ENCODE measurements at places on chromosomes 2 and 18.
A peak's percentile ranks its signal among the peaks of the same experiment; 100 is the strongest.

- no peak for DNase-seq
Observed at GRCh38 chr2:150051004-150051403, 436.5 kb downstream of the RND3 start.

GRCh38 chr18:56470406-56471351 is 167.7 kb downstream of the TXNL1 start:
- DNase-seq = no peak

DNA sequence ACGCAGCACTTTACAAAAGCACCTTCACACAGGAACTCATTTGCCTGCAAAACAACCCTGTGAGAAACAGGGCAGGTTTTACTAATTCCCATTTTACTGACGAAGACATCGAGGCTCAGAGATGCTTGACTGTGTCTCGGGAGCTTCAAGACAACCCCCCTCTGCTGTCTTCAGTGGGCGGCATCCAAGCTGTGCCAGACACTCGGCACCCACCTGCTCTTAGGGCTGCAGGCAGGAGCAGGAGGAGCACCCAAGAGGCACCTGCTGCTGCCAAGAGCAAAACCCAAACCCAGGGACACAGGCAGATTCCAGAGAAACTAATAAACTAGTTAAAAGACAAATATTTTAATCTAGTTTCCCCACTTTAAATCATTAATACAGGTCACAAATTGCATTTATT is 67.9 kb downstream of the PPP4R1 start:
- DNase-seq = no peak

- no peak for DNase-seq
Observed at GRCh38 chr2:236928380-236929037, 157.2 kb upstream of the COPS8 start.

DNA sequence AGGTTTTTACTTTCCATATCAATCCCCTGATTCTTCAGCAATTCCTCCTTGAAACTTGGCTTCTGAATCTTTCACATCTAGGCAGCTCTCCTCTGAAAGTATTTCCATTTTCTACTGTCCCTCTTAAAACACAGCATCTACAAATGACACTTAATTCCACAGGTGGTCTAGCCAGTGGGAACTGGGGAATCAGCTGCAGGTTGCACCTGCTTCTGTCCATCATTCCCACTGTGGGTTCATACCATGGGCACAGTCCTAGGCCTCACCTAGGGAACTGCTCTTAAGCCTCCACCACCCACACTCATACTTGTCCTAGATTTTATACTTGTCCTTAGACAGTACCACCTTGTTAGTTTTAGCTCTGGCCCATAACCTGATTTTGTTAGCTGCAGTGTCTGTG is 2.2 kb downstream of the LOXL3 start:
- DNase-seq = no peak

DNA sequence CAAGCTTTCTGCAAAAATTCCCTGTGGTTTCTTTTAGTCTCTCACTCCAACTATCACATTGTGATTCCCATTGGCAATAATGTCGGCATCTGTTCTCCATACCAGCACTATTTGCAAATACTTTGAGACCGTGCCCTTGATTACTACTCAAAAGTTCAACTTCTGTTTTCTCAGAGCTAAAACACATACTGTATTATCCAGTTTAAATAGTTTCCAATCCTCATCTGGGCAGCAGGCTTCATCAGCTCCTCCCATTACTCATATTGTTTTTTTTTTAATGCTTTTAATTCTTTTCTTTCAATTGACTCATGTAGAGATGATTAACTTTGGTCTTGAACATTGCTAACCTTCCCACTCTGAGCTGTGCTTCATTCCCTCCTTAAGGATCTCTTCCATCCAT is 135.8 kb downstream of the METTL8 start:
- no peak for DNase-seq

GRCh38 chr18:3683483-3683882 is 233.5 kb downstream of the TGIF1 start:
- DNase-seq = no peak

DNA sequence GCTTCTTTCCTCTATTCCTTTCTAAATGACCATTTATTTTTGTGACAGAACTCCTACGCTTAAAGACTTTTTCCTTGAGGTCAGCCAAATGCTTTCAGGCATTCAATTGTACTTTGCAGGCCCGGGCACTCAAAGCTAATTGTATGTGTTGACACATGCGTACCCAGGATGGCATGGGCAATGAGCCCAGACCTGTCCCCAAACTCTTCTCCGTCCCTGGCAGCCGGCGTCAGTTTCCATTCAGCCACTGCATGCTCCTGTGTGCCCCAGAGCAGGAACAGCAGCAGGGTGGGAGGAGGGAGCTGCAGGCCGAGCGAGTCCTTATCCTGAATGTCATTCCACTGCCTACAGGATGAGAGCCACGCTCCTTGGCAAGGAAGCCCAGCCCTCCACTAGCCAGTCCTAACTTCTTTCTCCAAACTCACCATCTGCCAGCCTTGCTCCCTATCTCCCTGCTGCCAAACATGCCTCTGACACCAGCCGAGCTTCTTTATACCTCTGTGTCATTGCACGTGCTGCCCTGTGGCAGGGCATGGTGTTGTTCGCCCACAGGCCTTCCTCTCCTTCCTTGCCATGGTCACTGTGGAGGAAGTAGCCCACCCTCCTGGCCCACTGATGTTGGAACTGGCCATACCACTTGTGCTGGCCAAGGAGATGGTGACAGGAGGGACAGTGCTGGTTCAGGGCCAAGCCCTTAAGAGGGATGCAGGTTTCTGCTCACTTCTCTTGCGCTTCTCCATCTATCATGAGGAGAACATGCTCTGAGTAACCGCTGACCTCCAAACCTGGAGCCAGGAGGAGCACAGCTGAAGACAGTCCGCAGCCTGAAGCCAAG is 116.9 kb upstream of the FHL2 start:
- DNase-seq = no peak

GRCh38 chr18:58726671-58727070 is 55.4 kb downstream of the MALT1 start:
- no peak for DNase-seq

GRCh38 chr2:189168856-189169499 is 10.6 kb downstream of the COL5A2 start:
- no peak for DNase-seq

GRCh38 chr2:234588054-234588430 is 91.2 kb upstream of the ARL4C start:
- DNase-seq = no peak

- no peak for DNase-seq
Observed at GRCh38 chr2:175726223-175726622, 275.8 kb downstream of the LNPK start.

- no peak for DNase-seq
Observed at GRCh38 chr2:20299113-20299512, 51.5 kb downstream of the PUM2 start.

DNA sequence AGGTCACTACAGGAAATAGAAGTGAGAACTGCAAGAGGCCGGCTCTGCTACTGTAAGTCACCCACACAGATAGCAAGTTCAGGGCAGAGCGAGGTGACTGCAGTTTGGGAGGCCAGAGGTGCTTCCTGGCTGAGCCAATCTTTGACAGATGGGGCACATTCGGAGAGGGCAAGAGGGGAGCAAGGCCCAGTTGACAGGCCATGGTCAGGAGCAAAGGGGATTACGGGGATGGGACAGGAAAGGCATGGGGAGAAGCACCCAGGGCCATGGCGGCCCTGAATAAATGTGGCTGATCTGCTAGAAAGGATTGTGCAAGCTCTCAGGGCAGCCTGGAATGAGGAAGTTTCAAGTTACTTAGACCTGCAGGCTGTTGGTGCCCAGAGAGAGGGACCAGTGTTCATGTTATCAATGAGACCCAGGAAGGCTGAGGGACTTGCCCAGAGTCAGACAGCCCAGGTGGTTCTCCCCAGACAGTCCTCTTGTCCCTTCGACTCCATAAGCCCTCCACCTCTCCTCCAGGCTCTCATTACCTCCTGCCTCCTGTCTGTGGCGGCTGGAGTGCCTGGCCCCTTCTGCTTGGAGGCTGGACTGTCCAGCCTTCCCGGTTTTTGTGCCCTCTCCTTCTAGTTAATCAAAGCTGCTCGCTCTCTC is 123.3 kb downstream of the CTIF start:
- DNase-seq = no peak

- no peak for DNase-seq
Observed at GRCh38 chr2:168775837-168776236, 26.6 kb upstream of the NOSTRIN start.

DNA sequence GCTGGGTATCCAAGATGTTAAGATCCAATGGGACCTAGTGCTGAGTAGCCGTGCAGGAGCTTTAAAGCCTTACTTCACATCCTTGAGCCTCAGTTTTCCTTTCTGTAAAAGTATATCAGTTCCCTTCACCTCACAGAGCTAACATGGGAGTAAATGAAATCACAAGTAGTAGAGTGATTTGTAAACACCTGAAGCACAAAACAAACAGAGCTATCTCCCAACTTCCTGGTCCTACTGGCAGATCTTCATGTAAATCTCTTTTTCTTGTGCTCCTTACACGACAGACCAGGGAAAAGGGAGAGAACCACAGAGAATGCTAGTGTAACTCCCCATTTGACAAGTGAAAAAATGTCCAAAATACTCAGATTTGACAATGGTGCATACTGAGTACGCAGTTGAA is 17.3 kb downstream of the CCDC93 start:
- no peak for DNase-seq

GRCh38 chr2:12773586-12774394 is 57.1 kb downstream of the TRIB2 start:
- no peak for DNase-seq

GRCh38 chr18:44781886-44782285 is 101.2 kb downstream of the SETBP1 start:
- no peak for DNase-seq

DNA sequence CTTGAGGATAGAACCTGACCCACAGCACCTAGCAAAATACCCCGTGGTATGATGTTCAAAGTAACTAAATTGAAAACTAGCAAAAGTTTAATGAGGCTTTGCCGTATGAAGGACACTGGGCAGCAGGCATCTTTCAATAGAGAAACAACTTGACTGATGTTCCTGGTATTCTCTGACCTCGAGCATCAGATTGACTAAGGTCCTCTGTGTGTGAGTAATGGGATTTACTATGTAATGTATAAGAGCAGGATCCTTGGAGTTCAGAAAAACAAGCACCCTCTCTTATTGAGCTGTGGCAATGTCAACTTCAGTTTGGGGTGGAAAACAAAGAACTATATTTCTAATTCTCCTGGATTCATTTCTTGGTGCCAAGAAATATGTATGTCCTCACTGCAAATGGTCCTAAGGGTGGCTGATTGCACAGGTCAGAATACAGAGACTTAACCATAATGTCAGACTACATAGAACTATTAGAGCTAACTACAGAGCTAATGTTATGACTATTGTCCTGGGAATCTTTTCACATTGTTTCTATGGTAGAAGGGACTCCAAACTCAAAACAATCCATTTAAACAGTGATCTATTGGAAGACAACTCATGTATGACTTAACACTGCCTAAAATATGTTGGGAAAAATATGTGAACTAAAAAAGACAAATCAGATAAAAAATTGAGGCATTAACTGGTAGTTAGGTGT is 4.4 kb downstream of the TNFAIP6 start:
- DNase-seq = no peak

DNA sequence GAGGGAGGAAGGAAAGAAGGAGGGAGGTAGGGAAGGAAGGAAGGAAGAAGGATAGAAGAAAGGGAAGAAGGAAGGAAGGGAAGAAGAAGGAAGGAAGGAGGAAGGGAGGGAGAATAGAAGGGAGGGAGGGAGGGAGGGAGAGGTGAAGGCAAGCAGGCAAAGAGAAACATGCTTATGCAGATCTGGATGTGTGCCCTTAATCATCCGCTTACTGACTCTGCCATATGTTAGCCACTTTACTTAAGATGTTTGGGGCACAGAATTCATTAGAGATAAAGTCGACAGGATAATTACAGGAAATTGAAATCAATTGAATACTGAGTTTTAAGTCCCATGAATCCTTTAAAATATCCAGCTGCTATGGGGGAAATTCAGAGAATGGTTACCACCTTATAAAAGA is 334.2 kb downstream of the GRB14 start:
- no peak for DNase-seq

DNA sequence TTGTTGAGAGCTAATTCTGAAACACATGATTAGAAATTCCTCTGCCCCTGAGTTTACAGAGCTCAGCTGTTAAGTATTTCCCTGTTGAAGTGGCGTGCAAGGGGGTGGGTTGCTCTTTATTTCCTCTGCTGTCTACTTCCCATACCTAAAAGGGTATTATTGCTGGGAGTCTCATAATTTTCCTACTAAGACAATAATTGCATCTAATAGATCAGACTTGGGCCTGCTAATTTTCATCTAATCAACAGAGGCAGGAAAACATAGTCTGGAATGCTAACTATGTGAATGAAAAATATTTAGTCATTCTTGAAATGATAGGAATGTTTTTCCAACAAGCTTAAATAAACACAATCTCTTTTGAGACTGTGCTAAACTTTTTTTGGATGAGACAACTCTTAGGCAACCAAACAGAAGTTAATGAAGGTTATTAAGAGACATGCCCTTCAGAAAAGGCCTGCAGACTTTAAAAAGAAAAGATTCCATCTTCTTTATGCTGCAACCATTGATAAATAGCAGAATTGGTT is 111.4 kb downstream of the FEZ2 start:
- DNase-seq = no peak

DNA sequence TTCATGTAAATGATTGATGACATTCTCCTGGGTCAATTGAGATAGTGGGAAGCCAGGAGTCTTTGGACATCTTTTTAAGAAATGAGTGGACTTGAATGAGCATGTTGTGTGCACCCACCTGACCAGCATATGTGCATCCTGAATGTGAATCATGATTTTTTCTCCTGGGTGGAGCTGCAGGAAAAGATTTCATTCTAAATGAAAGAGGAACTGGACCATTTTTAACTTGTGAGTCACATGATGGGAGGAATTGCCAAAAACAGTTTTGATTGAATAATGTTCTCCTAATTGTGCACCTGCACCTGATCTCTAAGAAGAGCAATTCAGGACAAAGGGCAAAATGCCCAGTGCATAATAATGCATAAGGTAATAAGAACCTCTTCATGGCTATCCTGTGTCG is 32.3 kb downstream of the COPS8 start:
- DNase-seq = no peak

DNA sequence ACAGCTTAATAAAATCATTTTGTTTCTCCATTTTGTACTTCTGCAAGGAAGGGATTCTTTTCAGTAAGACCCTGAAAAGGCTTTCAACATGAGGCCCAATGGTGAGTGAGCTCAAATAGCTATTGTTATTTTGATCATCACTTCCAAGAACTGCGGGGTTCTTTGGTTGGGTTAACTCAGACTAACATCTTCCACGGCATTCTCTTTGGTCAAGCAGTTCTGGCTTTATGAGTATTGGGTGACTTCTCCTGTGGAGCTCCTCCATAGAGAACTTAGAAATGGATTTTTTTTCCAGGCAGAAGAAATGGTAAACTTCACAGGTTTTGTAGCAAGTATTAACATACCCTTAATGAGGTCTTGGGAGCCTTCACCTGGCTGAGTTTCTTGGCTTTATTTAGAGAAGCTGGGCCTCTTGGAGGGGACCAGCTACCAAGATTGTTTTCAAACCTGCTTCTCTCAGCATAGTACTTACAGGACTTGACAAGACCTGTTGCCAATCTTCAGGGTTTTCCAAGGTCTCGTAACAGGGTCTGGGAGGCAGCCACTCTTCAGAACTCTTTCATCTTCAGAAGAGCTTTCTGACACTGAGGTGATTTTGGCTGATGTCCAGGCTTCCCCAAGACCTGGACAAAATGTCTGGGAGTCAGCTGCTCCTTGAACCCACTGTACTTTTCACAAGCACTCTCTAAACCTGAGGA is 353.2 kb upstream of the ETAA1 start:
- DNase-seq = no peak

GRCh38 chr2:29196792-29197788 is 81.9 kb downstream of the CLIP4 start:
- peak; percentile 71 for DNase-seq

GRCh38 chr2:120455390-120455789 is 109.5 kb downstream of the INHBB start:
- no peak for DNase-seq

GRCh38 chr18:25805323-25805722 is 285.1 kb downstream of the SS18 start:
- DNase-seq = no peak

Data from CD4-positive, alpha-beta T cell treated with Interferon alpha-2 for 1 hour (primary cell).